NCI-H2107 (cell line): ENCODE measurements at places on chromosomes 11 and 22.

- no peak for DNase-seq
These were observed 14.7 kb downstream of the MPEG1 start for GRCh38 chr11:59197991-59198390.

DNA sequence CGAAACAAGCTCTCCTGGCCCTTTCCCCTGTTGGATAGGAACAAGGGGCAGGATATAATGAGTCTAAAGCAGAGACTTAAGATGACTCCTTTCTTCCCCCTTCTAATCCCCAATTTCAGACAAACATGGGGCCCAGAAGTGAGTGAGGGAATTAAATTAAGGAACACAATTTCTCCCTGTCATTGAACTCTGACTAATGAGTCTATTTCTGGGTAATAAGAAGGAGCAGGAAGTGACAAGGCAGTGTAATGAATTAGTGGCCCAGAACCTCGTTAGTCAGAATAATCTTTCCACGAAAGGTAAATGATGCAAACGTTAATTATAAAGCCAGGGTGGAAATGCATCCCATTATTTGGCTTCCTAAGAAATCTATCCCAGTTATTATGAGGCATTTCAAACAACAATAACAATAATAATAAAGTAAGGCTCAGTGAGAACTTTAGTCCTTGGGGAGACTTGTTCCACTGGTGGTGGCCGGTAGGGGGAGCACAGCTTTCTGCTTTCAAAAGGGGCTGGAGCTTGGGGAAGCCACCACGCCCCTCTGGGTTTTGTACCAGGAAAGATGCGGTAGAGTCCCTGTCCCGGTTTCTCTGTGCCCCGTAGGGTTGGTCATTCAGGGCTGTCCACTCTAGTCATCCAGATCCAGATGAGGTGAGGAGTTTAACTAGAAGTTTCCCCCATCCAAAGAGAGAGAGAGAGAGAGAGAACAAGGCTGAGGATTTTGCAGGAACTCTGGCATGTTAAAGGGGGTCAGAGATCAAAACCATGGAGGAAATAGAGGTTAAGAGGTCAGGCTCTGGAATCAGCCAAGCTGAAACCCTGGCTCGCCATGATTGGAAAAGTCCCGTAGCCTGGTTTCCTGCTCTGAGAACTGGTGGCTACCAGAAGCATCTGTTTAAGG is 298.3 kb downstream of the NTM start:
- no peak for DNase-seq

DNA sequence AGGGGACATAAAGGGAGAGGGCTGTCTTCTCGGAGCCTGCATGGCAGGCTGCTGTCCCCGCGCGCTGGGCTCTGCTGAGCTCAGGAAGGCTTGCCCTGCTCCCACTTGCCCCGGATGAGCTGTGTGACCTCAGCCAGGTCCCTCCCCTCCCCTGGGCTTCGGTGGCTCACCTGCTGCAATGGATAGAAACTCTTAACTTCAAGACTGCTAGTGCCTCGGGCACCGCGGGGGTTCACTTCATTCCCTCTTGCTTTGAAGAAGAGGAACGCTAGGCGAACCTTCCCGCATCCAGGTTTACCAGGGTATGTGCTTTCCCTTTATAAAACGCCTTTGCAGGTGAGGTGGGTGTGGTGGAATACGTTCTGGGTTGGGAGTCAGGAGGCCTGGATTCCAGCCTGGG is 115.0 kb downstream of the PHF21B start:
- DNase-seq = no peak

DNA sequence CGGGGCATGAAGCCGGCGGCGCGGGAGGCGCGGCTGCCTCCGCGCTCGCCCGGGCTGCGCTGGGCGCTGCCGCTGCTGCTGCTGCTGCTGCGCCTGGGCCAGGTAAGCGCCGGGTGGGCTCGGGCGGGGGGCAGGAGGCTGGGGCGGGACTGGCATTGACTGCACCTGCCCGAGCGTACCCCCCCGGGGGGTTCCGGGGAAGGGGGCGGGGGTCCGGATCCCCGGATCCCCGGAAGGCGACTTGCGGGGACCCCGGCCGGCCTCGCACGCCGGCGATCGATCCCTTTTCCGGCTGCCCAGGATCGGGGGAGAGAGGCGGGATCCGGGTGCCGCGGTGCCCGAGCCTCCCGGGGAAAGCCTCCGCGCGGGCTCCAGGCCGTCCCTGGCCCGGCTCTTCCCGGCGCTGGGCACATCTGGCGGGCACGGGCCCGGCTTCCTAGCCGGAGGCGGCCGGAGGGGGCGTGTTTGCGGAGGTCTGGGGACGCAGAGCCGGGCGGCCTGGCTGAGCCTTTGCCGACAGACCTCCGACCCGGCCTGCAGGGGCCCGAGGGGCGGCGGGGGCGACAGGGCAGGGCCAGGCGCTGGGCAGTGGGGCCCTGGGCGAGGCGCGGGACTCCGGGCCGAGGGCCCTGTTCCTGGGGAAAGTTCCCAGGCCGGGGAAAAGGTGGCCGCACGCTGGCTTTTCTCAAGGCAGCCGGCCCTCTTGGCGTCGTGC is 705 bp downstream of the PTPRJ start:
- DNase-seq = no peak

DNA sequence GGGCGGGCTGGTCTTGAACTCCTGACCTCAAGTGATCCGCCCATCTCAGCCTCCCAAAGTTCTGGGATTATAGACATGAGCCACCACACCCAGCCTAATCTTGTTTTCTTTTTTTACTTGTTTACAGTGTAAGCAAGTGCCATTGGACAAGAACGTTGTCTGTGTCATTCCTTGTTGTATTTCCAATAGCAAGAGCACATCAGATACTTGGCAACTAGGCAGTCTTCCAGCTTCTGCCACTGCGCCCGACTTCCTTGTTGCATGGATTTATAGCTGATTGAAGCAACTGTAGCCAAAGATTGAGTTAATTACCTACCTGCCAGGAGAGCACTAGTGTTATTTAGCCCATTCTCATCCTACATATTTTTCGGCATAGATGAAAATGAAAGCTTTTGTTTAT is 3.1 kb upstream of the SGSM3 start:
- no peak for DNase-seq
